ENCODE measurements at places on chromosomes 5 and 9.

- DNase-seq: no peak
Observed at GRCh38 chr5:82664732-82665131, 386.6 kb upstream of the RPS23 start.

DNA sequence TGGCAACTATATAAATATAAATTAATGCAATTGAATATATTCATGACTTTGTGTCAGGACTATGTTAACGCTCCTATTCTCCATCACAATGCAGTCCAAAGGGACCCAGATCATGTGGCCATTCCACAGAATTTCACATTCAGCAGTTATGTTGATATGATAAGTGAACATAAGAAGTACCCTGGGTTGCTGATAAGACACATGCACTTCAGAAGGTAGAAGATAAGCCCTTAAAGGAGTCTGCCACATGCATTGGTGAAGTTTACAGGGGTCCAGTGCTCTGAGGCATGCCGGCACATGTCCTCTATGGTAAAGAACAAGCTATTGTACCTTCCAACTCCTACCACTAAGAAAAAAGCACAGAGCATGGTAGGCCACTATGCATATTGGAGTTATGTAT is 76.4 kb downstream of the PHAX start:
- DNase-seq: no peak

DNA sequence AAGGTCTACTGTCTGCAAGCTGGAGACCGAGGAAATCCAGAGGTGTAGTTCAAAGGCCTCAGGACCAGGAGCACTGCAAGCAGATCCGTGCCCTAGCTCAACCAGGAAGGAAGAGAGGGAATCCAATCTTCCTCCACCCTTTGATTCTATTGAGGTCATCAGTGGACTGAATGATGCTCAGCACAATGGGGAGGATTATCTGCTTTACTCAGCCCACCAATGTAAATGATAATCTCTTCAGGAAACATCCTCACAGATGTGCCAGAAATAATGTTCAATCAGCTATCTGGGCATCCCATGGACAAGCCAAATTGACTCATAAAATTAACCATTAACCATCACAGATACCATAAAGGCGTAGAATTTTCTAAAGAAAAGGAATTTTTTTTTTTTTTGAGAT is 92.0 kb downstream of the BASP1 start:
- DNase-seq: no peak

- no peak for DNase-seq
Observed at GRCh38 chr9:13351778-13352386, 72.4 kb upstream of the MPDZ start.

DNA sequence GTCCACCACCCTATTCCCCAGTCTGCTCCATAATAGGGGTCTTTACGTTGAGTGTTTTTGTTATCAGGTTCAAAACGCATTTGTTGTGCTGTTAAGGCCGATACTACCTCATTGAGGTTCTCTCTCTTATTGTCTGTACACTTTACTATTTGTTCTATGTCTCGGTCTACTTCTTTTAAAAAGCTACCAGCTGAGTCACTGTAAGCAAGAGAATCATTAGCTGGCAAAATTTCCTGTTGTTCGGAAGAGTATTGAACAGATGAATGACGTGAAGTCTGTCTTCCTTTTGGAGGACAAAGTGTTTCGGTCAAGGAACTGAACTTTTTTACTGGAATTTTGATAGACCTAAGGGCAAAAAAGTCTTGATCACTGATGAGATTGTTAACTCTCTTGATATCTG is 10.3 kb downstream of the LYSMD3 start:
- no peak for DNase-seq

DNA sequence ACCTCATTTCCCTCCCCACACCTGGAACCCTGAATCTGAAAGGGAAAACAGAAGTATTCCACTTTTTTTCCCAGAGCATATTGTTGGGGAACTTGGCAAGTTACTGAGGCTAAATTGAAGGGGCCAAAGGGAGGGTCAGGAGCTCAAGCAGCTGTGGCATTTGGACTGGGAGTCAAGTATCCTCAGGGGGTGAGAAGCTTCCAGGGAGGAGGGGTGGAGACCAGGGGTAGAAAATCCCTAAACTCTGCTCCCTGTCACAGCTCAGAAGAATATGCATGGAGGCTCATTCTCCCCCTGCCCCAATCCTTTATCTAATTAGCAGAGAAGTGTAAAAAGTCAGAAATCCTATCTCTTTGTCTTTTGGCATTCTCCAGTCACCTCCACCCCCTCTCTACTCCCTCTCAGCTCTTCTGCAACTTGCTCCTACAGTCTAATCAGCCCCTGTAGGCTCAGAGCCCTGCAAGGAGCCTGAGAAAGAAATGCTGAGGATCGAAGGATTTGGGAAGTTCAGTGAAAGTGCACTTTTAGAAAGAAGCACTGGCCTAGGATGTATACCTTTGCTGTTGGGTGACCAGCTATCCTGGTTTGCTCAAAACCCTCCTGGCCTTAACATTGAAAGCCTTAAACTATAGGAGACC is 5.7 kb upstream of the WNT8A start:
- DNase-seq: no peak

DNA sequence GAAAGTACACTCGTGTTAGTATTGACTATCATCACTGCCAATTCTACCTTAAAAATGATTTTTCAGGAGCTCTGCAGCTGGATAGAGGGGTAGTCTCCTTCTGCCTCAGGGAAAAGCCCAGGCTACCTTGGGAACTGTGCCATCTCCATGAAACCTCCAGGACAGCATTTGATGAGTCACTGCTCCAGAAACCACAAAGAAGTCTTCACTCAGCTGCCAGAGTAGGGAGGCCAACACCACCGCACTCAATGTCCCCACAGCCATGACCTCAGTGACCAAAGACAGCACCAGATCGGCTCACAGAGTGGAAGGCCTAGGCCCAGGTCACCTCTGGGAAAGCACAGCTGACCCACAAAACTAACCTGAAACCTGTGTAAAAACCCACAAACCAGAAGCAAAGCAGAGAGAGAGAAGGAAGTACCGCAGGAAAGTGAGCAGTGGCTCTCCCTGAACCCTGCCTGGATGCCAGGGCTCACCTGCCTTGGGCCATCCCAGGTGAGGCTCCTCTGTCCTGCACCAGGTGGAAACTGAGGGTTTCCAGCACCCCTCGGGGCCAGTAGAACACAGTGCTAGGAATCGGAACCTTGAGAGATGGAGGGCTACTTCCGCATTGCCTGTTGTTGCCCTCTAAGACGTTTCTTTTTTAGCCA is 30.0 kb downstream of the S1PR3 start:
- DNase-seq: peak; percentile 77

DNA sequence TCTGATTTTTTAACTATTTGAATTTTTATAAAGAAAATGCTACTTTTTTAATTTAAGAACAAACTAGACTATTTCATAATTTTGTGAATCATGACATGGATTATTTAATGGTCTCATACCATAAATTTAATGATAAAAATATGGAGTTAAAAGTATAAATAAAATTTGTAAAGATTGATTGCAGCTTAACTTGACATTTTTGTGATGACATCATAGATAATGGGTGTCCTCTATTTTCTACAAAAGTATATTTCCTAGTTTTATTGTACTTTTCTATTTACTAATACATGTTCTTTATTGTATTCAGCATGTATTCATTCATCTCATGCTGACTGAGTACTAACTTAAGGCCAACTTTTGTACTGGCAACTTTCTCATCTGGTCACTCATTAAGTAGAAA is 1096.5 kb downstream of the NR2F1-AS1 start:
- DNase-seq: no peak

DNA sequence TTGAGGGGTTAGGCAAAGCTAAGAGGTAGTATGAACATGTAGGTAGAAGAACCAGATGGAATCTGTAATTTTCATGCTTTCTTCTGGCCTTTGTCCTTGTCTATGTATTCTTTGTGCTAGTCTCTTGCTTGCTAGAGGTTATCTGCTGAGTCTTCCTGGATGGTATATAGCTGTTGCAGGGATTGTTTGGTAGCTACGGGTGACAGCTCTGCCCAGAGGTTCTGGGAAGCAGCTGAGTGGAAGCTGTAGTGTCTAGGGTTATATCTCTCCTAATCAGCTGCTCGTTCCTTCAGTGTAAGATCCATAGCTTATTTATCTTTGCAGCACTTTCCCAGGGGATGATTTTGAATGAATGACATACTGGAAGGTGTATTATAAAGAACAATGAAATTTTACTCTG is 100.3 kb downstream of the ATG10 start:
- no peak for DNase-seq

DNA sequence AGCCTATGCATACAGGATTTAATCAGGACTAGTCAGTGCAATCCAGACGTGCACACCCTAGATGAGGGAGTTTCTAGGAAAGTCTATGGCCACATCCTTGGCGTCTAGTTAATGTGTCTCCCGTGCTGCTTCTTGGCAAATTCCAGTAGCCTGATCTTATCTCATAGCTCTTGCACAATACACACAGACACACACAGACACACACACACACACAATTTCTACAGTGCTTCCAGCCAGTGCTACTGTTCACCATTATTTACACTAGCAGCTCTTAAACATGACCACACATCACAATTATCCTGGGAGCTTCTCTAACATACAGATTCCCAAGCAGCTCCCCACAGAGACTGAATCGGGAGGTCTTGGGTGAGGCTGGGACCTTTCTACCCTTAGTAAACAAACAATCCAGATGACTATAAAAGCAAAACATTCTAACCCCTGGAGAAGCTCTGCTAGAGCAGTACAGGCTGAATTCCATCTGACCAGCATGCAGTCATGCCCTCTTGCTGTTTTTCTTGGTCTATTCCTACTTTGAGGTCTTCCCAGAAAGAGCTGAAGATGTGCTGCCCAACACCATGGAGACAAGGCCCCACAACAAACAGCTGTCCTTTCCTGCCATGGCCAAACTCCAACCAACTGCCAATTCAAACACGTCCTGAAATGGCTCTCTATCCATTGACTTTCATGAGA is 236.6 kb downstream of the DEPDC1B start:
- no peak for DNase-seq

- no peak for DNase-seq
Observed at GRCh38 chr5:135266975-135267374, 132.1 kb downstream of the MACROH2A1 start.

DNA sequence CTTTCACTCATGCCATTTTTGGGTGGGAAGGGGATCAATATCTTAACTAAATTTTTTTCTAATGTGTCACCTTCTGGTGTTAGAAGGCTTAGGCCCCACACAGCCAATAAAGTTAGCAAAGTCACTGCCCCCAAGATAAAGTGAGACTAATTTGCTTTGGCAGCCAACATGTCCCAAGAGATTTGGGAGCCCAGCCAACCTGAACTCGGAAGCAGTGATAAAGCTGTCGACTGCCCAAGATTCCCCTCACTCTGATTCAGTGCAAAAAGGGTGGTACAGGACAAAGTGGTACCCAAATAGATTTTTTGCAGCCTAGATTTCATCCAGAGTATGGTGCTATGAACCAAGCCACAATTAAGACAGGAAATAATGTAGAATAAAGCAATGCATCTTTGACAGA is 572.5 kb upstream of the ARRDC3 start:
- no peak for DNase-seq

DNA sequence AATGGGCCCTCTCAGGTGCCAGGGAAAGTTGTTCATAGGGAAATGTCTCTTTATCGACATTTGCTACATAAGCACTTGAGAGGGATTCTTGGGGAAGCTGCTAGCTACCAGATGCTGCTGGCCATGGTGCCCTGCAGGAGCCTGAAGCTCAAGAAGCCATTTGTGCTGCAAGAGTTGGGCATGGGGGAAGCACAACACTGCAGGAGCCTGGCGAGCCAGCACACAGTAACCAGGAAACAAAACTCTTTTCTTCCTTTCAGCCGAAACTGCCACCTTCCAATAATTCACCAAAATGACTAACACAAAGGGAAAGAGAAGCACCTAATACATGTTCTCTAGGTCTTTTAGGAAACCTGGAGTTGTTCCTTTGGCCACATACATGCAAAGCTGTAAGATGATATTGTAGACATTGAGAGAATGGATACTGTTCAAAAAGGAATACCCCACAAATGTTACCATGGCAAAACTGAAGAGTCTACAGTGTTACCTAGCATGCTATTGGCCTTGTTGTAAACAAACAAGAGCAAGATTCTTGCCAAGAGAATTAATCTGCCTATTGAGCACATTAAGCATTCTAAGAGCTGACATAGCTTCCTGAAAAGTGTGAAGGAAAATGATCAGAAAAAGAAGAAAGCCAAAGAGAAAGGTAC is 26.1 kb upstream of the LARP1 start:
- no peak for DNase-seq

DNA sequence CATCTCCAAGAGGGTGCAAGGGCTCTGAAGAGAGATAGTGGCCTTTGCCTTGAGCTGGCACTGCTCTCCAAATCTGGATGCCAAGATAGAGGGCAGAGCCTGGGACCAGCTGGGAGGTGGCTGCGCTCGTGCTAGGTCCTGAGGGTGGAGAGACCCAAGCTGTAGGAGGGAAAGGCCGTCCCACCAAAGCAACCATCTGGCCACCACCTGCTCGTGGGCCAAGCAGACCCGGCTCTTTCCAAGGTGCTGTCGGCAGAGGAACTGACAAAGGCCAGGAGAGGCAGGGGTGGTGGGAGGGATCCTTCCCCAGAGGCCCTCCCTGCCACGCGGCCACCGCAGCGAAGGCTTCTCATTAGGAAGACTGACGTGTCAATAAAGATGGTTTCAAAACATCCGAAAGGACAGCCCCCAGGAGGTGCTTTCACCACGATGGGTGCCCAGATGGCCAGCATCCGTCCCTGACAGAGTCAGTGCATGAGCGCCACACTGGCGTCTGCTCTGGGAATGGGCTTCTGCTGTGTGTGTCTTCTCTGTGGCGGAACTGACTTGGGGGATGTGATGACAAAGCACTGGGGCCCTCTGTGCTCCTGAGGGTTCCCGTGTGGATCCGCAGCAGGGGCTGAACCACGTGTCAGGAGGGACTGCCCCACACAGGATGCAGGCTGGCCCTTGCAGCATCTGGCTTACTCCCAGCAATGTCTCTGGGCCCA is 213.5 kb downstream of the FANCC start:
- DNase-seq: no peak
